Fibroblast of pulmonary artery (primary cell): ENCODE measurements at places on chromosomes 3 and 15.

GRCh38 chr3:54042259-54042823 is 80.0 kb upstream of the CACNA2D3 start:
- DNase-seq = no peak

DNA sequence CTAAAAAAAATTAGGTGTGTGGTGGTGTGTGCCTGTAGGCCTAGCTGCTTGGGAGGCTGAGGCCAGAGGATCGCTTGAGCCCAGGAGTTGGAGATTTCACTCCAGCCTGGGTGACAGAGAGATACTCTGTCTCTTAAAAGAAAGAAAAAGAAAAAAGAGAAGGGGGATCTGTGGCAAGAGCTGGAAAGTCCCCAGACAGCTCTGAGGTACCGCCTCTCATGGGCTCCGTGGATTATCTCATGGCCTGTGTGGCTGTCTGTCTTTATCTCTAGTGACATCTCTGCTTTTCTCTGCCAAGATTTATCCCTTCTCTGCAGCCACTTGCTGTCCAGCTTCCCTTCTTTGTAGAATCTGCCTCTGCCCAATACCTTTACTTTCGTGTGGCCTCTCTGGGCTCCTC is 5.7 kb downstream of the EXOSC7 start:
- DNase-seq = no peak

DNA sequence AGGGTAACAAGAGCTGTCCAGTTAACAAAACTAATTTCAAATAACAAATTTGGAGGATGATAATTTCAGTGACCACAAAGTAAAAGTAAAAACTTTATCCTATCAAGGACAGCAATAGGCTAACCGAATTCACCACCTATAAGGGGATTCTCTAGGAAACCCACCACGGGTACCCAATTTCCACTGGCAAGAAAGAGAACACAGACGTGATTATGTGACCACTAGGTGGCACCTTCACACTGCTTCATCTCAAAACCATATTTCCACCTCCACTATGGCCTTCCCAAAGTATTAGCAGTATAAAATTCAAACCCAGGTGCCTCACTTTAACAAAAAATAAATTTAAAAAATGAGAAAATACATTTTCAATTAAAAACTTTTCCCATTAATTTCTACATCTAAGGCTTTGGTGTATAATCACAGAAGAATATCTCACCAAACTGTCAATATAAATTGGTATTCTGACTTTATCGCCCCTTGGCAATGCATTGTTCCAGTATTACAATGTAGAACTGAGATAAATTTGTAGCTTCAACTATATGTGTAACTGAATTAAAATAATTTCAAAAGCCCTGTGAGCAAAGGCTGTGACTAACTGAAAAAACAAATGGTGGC is 96.5 kb downstream of the FSIP1 start:
- peak; percentile 82 for DNase-seq

DNA sequence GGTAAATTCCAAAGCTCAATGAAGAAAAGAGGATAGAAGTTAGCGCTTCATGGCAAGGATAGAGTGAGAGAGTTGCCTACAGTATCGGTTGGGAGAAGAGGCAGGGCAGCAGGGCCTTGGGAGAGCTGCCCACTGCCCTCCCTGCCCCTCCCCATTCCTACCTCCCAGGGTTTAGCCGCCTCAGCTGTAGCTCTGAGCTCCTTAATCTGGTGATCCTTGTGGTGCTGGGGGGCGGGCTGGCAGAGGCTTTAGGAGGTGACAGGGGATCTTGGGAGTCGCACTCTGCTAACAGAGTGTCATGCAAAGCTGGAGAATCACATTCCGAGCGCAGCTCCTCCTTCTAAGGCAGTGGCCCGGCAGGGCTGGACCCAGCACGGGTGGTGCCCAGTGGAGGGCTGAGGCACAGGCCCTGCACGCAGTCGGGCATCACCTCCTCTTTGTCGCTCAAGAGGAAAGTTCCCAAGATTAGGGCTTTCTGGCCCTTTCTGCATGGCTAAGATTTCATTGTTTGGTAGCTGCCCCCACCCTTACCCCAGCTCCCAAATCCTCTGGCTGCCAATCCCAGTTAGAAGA is 57.1 kb upstream of the POLG start:
- DNase-seq = no peak

DNA sequence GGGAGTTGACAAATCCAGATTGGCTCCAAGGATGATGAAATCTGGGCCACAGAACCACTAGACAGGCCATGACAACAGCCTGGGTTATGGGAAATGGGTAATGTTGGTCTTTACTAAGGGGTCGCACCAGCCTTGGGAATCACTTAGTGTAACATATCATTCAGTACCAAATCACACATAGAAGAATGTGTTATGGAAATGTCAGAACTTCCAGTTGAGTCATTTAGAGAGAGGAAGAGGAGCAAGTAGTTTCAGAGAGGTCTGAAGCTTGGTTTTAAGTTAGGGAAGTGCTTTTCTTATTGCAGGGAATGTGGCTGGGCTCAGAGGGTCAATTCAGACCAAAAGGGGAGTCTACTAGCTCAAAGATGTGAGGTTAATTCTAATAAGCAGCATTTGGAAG is 241.6 kb upstream of the ZPLD1 start:
- DNase-seq = no peak

GRCh38 chr15:85331655-85332285 is 48.6 kb upstream of the AKAP13 start:
- DNase-seq = no peak

DNA sequence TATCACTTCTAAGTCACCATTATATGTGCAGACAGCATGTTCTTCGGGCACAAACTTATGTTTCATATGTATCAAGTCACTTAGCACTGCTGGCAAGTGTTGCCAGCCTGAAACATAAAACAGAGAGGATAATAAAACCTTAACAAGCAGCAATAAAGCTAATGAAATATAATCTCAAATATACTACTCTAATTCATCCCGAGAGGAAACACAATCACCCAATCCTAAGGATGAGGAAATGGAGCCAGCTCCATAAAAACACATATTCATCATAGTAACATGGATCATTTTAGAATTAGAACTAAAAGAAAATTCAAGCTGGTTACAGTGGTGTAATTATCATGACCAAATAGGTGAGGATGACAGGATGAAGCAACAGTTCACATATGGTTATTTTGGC is 1072.7 kb downstream of the EPHA3 start:
- no peak for DNase-seq

- no peak for DNase-seq
Measured at GRCh38 chr3:9404680-9405079, 7.3 kb downstream of the SETD5 start.

- no peak for DNase-seq
Measured at GRCh38 chr15:96372554-96372953, 42.1 kb downstream of the NR2F2 start.

DNA sequence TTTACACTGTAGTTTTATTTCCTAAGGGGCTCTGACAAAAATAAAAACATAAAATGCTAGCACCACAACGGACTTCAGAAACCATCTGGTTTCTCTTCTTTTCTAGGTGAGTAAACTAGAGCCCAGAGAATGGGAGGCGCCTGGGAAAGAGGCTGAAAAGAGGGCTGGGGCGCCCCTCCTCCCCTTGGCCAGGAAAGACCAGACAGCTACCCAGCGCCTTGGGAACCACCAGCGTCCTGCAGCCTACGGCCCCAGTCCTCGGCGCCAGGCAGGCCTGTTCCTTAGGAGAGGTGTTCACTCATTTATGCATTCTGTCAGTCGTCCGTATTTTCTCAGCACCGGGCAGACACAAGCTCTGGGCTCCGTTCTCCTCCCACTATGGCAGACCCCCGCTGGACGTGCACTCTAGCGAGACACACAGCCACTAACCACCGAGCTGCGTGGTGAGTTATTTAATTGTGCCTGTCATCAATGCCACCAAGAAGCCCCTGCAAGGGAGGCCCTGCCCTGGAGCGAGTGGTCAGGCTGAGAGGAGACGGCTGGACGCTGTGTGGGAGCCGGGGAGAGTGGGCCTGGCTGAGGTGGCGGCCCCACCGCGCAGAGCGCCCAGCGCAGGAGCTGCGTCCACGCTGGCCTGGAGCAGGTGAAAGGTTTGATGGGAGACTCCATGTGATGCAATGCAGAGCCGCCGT is 294.4 kb downstream of the OCA2 start:
- no peak for DNase-seq

DNA sequence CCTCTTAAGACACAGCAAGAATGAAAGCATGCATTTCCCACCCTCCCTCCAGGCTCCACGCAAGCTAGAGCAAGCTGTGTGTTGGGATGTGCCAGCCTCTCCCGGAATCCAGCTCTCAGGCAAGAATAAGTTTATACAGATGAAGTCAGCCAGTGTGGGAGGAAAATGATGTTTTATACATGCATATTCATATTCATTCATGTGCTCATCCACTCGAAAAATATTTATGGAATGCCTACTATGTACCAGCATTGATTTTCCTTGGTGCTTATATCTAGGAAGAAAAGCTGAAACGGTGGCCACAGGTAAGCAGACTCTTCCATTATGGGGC is 62.7 kb downstream of the KLHL6 start:
- DNase-seq = no peak

GRCh38 chr3:126607214-126607908 is 47.6 kb downstream of the TXNRD3 start:
- peak; percentile 62 for DNase-seq

DNA sequence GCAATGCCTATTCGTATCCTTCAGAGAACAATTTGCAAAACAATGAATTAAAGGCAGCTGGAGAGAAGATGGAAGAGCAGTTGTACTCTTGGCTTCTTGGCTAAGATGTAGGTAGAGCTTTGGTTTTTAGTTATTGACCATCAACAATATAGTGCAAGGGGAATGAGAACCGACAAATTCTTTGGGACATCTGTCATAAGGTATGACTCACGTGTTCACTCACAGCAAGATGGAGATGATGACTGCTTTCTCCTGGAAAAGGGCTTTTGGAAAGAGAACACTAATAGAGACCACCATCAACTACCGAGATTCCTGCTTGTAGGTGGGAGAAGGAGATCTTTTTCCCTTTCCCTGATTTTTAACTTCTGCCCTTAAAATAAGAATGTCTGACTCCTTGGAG is 234.9 kb downstream of the NTRK3 start:
- DNase-seq = no peak

- no peak for DNase-seq
Measured at GRCh38 chr15:68634531-68634930, 55.7 kb downstream of the CORO2B start.

DNA sequence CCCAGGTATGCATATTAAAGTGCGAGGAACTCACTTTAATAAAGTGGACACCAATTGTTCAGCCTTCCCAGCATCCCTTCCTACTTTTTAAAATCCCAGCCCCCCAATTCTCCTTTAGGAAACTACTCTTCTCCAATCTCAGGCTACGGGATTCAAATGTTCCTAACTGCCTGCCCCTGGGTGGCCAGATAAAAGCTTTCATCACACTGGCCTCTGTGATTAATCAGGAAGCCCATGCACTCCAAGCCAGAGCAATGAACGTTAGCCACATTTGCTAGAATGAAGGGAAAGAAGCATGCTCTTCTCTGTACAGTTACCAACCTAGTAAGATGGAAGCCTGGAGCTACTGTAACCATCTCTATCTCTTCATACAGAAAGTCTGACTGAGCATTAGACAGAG is 250.3 kb upstream of the UBE2E2 start:
- no peak for DNase-seq

- DNase-seq = peak; percentile 95
Measured at GRCh38 chr15:85330901-85331588, 49.4 kb upstream of the AKAP13 start.

DNA sequence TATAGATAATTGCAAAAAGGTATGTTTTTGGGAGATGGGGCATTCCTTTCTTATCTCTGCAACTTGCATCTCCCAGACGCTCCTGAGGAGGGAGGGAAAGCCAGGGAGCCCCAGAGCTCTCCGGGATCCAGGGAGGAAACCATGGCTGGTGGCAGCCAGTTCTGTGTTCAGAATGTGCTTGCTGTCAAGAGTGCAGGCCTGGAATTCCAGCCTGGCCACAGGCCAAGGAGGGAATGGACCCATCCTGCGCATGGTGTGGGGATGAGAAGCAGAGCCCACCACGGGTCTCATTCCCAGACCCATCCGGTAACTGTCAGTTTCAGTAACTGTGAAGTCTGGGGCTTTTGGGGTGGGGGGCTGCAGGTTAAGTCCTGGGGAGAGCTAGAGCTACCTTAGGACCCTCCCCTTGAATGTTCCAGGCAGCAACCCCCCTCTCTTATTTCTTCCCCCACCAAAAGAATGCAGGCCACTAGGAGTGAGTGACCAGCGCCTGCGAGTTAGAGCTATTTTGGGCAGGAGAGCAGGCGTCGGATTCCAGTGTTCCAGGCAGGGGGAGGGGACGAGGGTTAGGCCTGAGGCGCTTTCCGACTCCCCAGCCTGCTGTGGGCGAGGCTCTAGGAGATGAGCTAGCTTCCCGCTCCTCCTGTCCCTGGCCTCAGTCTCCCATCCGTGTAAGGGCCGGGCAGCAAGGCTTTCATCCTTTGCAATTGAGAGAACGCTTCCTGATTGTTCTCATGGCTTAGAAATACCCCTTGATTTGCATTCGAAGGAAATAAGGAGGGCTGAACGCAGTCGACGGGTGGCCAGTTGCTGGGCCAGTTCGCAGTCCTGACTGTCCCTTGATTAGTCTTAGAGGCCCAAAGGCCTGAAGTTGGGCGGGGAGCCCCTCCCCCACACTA is 781 bp upstream of the DAG1 start:
- peak; percentile 71 for DNase-seq

GRCh38 chr3:193801097-193801496 is 208.1 kb downstream of the OPA1 start:
- no peak for DNase-seq

DNA sequence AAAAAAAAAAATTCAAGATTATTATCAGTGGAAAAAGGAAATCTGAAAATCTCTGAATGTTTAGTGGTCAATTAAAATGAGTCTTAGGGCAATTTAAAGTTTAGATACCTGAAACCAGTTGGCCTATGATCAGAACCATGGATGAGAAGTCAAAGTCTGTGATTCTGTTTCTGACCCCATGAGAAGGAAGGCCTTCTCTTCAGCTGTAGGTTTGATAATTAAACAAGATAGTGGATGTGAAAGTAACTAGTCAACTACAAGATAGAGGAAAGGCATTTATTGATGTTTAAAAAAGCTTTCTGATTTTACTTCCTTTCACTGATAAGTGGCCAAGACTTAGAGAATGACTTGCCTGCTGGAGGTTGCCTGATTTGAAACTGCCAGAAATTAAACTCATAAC is 8.7 kb downstream of the PLS1 start:
- no peak for DNase-seq

GRCh38 chr3:24867783-24868182 is 373.1 kb upstream of the THRB start:
- DNase-seq = no peak

GRCh38 chr3:13016083-13016720 is 57.0 kb downstream of the IQSEC1 start:
- DNase-seq = no peak

DNA sequence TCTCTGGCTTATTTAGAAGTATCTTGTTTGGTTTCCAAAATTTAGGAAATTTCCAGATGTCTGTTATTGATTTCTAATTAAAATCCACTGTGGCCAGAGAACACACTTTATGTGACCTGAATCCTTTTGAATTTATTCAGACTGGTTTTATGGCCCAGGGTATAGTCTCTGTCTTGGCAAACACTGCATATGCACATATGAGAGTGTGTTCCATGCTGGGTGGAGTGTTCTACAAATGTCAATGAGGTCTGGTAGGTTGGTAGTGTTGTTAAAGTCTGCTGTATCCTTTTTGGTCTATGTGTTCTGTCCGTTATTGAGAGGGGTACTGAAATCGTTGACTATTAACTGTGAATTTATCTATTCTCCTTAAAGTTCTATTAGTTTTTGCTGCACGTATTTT is 30.2 kb downstream of the PGPEP1L start:
- no peak for DNase-seq
